Muscle of leg (tissue), 16 donors: ENCODE measurements at places on chromosomes 11 and 22.

DNA sequence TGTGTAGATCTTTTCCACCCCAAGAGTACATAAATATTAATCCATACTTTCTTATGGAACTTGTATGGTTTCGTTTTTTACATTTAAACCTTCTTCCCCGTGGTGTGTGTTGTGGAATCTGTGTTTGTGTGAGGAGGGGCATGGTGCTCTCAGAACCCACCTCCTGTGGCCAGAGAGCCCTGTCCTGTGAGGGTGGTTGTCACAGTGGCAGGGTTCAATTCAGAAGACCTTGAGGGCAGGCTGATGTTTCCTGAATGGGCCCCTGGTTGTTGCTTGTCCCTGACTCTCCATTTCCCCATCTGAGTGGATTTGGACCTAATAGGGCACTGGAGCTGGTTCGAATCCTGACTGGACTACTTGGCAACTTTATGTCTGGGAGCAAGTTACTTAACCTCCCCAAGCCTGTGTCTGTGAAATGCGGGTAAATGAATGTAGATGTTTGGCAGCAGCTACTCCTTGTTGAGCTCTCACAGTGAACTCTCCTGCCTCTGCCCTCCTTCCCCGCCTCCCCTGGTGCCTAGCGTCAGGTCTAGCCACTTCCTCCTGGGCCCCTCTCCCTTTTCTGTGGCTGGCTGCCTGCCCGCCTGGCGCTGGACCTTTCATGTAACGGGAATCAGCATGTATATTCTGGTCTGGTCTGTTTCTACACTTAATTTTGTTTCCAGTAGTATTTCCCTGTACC lies 7.3 kb downstream of the NEAT1 start:
- peak; percentile 82 for DNase-seq

- DNase-seq, result no peak
These were observed at the start of gene GAB4 for GRCh38 chr22:17007852-17008731. GAB4 (minus strand) TSS chr22:17008222; CDS start chr22:17008114, 108 bp downstream.

GRCh38 chr22:19769393-19769715 lies 8.8 kb downstream of the TBX1 start:
- DNase-seq, result no peak

- DNase-seq, result peak; percentile 100
These were observed at the start of gene SF1 for GRCh38 chr11:64778473-64779298. SF1 (minus strand) TSS chr11:64778542; CDS start chr11:64778392, 150 bp downstream.

DNA sequence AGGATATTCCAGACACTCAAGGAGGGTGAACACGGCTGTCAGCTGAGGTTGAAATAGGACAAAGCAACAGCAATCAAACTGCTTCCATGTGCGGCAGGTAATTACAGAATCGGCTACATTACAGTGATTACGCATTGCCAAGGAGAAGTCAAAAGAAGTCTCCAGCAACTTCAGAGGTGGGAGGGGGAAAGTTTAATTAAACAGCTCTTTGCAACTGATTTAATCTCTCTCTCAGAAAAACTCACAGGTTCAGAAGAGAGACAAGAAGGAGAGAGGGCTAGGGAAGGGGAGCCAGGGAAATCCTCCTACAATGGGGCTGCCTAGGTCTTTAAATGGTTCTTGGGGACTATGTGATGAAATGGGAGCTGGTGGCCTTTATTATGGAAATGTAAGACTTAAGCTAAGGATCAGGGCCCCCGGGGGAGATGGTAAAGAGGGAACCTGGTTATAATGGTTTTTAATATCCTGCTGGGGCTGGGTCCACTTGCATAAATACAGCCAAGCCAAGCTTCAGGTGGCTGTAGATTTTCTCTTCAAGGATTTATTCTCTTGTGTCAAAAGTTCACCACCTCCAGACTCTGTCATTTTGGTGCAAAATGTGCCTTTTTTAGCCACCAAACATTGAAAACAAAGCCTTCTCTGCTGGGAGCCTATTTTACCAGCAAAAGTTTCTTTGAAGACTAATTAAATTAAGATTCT lies 354.7 kb upstream of the NARS2 start:
- no peak for DNase-seq

DNA sequence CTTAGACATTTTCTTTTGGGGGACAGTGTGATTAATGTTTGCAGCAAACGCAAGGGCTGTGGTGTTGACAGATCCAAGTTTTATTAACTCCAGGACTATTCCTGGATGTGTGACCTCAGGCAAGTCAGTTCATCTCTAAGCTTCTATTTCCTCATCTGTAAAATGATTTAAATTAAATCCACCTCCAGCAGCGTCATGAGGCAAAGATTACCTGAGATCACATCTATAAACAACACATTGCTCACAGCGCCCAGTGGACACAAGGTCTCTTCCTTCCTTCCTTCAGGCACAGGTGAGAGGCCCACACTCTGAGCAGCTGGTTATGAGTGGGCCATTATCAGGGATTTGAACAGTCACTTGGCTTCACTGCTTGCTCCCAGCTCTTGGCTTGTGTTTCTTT lies 111.2 kb upstream of the RASSF10 start:
- peak; percentile 61 for DNase-seq

DNA sequence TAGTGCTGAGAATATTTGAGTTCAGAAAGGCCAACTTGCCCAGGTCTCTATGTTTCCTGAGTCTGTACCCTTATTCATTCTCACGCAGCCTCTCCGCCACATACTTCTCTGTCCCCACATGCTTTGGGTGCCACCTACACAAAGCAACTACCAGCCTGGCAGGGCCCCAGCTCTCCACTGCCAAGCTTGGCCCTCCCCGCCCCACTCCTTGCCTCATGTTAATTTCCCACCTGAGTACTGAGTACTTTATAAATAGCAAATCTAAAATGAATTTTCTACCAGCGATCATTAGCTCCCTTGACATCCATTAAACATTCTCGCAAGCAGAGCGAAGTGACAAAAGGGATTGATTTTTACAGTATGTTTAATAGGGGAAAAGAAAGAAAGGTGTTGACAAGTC lies 20.8 kb downstream of the NTM start:
- DNase-seq, result no peak

GRCh38 chr11:120168960-120169681 lies 31.2 kb upstream of the TRIM29 start:
- DNase-seq, result peak; percentile 84

DNA sequence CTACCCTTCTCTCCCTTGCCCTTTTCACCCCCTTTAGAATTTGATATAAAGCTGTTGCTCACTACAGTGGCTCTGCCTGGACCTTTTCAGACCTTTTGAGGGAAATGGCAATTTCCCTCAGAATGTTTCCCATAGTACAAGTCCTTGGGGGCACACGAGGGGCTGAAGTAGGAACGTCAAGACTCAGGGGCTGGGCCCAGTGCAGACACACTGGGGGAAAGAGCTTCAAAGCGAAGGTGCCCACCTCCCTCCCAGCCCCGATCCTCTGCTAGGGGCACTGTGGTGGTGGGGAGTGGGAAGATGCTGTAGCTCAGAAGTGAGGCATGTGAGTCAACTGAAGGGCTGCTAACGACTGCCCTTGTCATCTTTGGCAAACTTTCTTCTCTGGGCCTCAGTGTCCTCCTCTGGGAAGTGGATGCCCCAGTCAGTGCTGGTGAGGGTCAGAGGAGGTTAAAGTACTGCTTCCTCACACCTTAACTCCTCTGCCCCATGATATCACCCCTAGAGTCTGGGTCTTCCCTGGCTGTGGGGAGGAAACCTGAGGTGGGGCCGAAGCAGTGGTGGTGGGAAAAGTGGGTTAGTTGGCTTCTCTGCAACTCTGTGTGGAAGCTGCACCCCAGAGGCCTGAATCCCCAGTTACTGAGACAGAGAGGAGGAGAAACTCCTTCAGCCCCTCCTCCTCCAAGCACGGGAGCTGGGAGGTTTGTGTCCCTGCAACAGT lies 425.3 kb upstream of the B3GAT1 start:
- no peak for DNase-seq

DNA sequence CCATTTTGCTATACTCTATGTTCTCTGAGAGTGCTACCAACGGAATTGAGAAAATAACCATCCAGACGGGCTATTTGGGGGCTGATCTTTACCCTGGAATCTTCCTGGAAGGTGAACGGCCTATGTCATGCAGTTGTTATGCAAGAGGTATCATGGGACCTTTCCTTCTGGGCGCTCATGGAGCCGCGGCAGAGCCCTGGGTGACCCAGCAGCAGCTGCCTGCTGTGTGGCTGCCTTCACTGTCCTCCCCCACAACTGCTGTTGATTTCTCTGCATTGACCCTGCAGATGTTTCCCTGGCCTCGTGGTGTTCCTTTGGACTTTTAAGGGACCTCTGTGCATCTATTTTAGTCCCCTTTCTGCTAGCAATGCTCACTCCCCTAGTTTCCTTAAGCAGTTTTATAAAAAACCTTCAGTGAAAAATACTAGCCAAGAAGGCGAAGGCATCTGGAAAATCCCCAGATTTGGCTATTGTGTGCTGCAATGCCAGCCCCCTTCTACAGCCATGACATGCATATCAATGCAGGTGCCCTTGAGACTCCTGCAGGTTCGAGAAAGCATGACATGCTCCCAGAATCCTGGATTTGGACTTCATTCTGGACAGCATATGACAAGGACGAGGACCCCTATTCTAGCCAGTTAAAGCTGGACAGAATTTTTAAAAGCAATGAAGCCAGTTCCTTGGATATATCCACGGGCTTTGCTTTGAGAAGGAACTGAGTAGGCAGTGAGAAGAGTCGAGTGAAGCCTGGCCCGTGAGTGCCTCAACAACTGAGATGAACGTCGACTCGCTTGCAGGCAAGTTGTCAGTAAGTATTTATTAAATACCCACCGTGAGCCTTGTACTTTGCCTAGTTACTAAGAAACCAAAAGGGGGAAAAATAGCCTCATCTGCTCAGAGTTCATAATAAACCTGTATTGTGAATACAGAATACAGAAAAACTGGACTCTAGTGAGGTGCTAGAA lies at the start of gene SLC25A18:
SLC25A18 (plus strand) TSS at position 593 of the 965 bp plus-strand sequence. CDS start 16,447 bp downstream, outside the sequence.
- peak; percentile 79 for DNase-seq

GRCh38 chr11:63906087-63906486 lies 10.9 kb downstream of the RCOR2 start:
- no peak for DNase-seq

GRCh38 chr11:128294671-128295050 lies 292.7 kb downstream of the ETS1 start:
- no peak for DNase-seq

DNA sequence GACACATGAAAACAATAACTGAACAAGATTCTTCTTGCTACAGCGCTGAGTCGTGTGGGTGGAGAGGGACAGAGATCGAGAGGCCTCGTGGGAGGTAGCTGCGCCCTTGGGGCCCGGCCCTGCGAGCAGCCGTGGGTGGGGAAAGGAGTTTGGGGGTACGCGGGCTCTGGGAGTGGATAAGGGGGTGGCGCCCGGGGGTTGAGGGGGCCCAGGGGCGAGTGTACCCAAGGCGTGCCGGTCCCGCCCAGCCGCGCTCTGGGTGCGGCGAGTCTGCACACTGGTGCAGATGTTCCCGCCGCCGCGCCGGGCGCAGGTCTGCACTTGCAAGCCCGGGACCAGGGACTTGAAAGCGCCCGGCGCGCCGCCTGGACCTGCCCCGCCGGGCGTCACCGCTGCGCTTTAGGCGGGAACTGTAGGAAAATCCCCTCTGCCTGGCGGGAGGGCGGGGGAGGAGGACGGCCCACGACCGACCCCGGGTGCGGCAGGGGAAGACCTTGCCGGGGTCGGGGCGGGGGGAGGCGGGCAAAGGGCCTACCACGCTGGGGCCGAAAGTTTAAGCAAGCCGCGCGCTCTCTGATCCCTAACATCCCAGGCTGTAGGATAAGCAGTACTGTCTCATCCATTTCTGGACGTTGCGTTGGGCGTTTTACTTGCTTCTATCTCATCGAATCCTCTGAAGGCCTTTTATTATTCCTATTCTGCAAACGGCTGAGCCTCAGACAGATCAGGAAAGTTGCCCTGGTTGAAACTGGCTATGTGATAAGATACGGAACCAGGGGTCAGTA lies 1.4 kb upstream of the KREMEN1 start:
- peak; percentile 61 for DNase-seq

GRCh38 chr11:58654908-58655296 lies 32.4 kb downstream of the CNTF start:
- DNase-seq, result no peak

DNA sequence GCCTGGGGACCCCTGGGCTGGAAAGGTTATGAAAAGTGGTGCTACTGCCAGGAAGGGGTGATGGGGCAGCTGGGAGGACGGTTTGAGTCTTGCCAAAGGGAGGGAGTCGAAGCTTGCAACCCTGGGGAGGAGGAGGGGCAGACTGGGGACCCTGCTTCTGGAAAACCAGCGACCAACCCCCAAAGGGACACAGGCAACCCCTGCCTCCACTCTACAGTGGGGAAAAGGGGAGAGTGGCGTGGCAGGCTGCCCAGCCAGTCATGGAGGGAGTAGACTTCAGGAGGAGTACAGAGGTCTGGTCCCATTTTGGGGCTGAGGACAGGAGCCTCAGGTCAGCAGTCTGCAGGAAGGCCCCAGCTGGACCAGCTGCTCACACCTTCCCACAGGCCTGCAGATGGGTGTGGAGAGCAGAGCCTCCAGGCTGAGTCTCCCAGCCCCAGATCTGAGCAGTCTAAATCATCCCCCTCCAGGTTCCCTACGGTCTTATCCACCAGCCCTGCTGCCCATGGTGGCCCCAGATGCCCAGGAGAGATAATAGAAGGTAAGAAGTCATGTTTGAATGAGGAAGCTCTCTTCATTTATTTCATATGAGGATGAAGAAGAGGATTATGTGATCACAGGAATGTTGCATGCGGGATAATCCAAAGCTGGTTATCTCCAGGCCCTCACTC lies 3.3 kb downstream of the DDT start:
- DNase-seq, result no peak

GRCh38 chr22:39241794-39242594 lies 2.8 kb downstream of the PDGFB start:
- DNase-seq, result no peak

DNA sequence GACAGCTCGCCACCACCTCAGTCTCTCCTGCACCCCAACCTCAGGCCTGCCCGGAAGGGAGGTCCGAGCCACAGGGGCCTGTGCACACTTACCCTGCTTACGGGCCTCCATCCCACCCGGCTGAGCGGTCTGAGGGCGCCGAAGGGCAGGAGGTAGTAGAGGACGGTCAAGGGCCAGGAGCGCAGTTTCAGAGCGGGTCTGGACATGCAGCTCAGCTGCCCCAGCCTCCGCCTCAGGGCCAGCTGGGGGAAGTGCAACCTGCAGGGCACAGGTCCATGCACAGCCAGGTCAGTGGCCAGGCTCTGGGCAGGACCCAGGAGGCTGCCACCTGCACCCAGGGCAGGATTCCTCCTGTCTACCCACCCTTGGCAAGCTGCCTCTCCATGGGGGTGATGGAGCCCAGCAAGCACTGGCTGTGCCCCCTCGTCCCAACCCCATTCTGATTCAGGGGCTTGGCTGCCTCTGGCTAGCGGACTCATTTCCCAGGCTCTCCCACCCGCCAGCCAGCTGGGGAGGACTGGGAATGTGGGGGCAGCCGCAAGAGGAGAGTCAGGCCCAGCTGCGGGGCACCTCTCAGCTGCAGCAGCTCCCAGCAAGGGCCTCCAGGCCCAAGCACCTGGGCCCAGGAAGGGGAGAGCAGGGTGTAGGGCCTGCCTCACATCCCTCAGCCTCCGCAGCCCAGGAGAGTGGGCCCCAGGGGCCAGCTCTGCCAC lies 38.3 kb downstream of the PISD start:
- no peak for DNase-seq

- DNase-seq, result no peak
These were observed 7.1 kb upstream of the PEX26 start for GRCh38 chr22:18070556-18071306.

GRCh38 chr11:86230921-86231434 lies 13.6 kb upstream of the EED start:
- DNase-seq, result no peak

- peak; percentile 86 for DNase-seq
These were observed 69.8 kb downstream of the TRIM29 start for GRCh38 chr11:120068114-120068573.
